Activated naive CD4-positive, alpha-beta T cell treated with anti-CD3 and anti-CD28 coated beads for 36 hours (primary cell): ENCODE measurements at places on chromosomes 5 and 9. TPM values are rescaled to one million over a fixed set of nuclear protein-coding genes. Genes with fewer than 3 reads are reported as not detected.

GABRA6 gene
- not detected for total RNA-seq

PCDHGB1 gene
- total RNA-seq = not detected

CCL28 gene
- total RNA-seq = 5.4 TPM

GM2A gene
- 21.8 TPM for total RNA-seq

SLC34A3 gene
- not detected for total RNA-seq

NFIB gene
- total RNA-seq = not detected

ANKRA2 gene
- total RNA-seq = 26.9 TPM

IFNA21 gene
- total RNA-seq = not detected

ZDHHC11 gene
- total RNA-seq = 3.6 TPM

IL3 gene
- not detected for total RNA-seq

PCDHB8 gene
- not detected for total RNA-seq

TEX53 gene
- not detected for total RNA-seq

FCN2 gene
- not detected for total RNA-seq

CD14 gene
- total RNA-seq = 0.14 TPM

GRCh38 chr5:150035139-150035895 lies 34.8 kb downstream of the HMGXB3 start:
- H3K27ac ChIP-seq = no peak overlapping the region
- no peaks in the 10 kb centered on the region for H3K4me1 ChIP-seq
- DNase-seq = no peak
- H3K27me3 ChIP-seq = no peaks in the 10 kb centered on the region
- H3K4me3 ChIP-seq = no peak overlapping the region

- H3K4me1 ChIP-seq = peaks cover 9% of the 10 kb centered on the region
- H3K4me3 ChIP-seq = no peak overlapping the region
- H3K36me3 ChIP-seq = peaks cover 9% of the 10 kb centered on the region
- DNase-seq = no peak
- no peak overlapping the region for H3K27ac ChIP-seq
Measured at GRCh38 chr5:61450493-61451279, 118.6 kb downstream of the ZSWIM6 start.

DNA sequence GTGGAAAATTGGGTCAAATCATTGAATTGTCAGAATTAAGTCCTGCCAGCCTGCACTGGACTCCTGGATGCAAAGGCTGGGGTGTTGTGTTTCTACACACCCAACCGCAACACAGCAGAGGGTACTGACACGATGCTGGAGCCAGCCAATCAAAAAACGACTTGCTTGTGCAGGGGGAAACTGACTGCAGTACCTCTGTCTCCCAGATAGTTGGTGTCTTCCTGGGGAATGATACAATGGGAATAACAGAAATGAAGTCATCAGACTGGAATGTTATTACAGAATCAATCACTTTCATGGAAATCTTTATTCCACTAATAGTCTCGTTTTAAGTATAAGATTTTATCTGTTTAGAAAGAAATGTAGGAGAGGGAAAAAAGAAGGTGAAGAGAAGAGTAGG lies 330.3 kb downstream of the MLLT3 start:
- H3K4me1 ChIP-seq = peaks cover 8% of the 10 kb centered on the region
- H3K27ac ChIP-seq = no peak overlapping the region
- H3K27me3 ChIP-seq = no peaks in the 10 kb centered on the region
- H3K36me3 ChIP-seq = peaks cover 2% of the 10 kb centered on the region
- no peak overlapping the region for H3K4me3 ChIP-seq
- DNase-seq = no peak

GRCh38 chr5:141878186-141878710 lies at the start of gene PCDH1:
PCDH1 (minus strand) TSS chr5:141878410; CDS start chr5:141878262, 148 bp downstream.
- H3K4me3 ChIP-seq = peak within 1 kb of the TSS; percentile 65
- no peak within 1 kb of the TSS for H3K27ac ChIP-seq
- DNase-seq = peak; percentile 16
- H3K4me1 ChIP-seq = peaks cover 19% of the 10 kb centered on the region

DNA sequence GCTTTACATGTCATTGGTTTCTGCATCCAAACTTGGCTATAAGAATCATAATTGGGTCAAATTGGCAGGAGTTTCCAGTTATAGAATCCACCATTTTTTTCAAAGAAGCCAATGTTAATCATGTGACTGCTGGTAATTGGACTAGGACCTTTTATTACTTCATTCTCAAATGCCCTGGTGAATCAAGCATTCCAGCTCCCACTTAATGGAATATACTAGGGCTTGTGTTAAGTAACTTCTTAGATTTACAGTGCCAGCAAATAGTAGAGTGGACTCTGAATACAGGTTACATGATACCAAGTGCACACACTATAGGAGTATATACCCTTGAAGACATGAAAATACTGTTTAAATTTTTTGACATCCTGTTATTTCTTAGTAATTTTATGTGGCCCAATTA lies 96.7 kb downstream of the NUDT12 start:
- H3K36me3 ChIP-seq = no peaks in the 10 kb centered on the region
- peaks cover 4% of the 10 kb centered on the region for H3K27me3 ChIP-seq
- H3K4me1 ChIP-seq = no peaks in the 10 kb centered on the region
- no peak overlapping the region for H3K27ac ChIP-seq
- DNase-seq = no peak
- H3K4me3 ChIP-seq = no peak overlapping the region

GRCh38 chr9:7613931-7614330 lies 185.6 kb downstream of the DMAC1 start:
- H3K4me3 ChIP-seq = peak overlapping the region; percentile 5
- no peaks in the 10 kb centered on the region for H3K27me3 ChIP-seq
- H3K36me3 ChIP-seq = no peaks in the 10 kb centered on the region
- peak; percentile 14 for DNase-seq

DNA sequence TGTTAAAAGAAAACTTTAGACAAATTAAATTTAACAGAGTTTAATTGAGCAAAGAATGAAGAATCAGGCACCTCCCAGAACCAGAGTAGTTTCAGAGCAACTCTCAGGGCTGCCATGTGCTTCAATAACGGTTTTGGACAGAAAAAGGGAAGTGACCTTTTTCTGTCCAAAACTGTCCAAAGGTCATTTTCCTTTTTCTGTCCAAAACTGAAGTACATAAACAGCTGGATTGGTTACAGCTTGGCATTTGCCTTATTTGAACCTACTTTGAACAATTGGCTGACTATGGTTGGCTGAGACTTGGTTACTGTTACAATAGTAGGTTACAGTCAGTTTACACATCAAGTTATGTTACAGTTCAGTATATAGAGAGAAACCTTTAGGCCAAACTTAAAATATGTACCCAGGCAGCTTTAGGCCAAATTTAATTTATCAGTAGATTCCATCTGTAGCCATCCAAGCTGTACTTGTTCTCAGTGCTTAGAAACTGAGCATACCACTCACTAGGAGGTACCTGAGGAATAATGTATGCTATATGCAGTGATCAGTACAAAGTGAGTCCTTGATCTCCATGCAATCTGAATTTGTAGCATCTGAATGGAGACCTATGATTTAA lies 44.0 kb downstream of the C9orf85 start:
- H3K27me3 ChIP-seq = no peaks in the 10 kb centered on the region
- no peaks in the 10 kb centered on the region for H3K4me1 ChIP-seq
- H3K4me3 ChIP-seq = no peak overlapping the region
- peaks cover 9% of the 10 kb centered on the region for H3K36me3 ChIP-seq
- H3K27ac ChIP-seq = no peak overlapping the region

DNA sequence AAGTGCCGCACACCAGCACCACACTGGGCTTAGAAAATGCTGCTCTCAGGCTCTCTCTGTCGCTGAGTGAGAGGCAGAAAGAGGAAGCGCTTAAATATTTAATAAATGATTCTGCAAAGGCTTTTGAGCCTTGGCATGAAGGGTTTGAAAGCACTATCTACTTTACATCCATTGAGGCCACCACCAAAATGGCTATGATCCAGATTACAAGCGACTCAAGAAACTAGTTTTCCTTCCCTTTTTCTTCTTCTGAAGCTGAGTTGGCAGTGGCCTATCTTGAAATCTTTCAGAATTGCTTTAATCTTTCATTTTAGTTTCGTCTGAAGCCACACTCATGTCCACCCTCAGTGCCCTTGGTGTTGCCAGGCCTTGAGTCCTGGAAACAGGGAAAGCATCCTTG lies 59.5 kb downstream of the EBF1 start:
- no peak overlapping the region for H3K4me3 ChIP-seq
- H3K27me3 ChIP-seq = peaks cover 5% of the 10 kb centered on the region
- no peaks in the 10 kb centered on the region for H3K36me3 ChIP-seq
- H3K4me1 ChIP-seq = no peaks in the 10 kb centered on the region

DNA sequence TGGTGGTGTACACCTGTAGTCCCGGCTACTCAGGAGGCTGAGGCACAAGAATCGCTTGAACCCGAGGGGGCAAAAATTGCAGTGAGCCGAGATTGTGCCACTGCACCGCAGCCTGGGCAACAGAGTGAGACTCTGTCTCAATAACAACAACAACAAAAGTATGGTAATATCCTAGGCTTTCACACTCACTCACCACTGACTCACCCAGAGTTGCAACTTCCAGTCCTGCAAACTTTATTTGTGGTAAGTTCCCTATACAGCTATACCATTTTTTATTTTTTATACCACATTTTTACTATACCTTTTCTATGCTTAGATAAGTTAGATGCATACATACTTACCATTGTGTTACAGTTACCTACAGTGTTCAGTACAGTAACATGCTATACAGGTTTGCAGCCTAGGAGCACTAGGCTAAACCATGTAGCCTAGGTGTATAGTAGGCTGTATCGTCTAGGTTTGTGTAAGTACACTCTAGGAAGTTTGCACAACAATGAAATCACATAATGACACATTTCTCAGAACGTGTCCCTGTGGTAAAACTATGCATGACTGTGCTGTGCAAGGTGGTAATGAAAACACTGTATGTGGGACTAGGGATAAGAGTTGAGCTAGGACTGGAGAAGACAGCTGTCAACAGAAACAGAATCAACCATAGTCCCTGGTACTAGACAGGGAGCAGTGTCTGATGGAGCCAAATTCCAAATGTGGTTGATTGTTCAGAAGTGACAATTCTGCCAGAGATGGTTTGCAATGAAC lies 109.5 kb upstream of the RAD23B start:
- no peak overlapping the region for H3K27ac ChIP-seq
- no peak overlapping the region for H3K4me3 ChIP-seq
- peaks cover 15% of the 10 kb centered on the region for H3K4me1 ChIP-seq
- DNase-seq = no peak

GRCh38 chr9:81627481-81627880 lies 61.9 kb downstream of the TLE1 start:
- H3K27me3 ChIP-seq = no peaks in the 10 kb centered on the region
- H3K36me3 ChIP-seq = no peaks in the 10 kb centered on the region
- H3K27ac ChIP-seq = no peak overlapping the region
- H3K4me3 ChIP-seq = no peak overlapping the region
- no peaks in the 10 kb centered on the region for H3K4me1 ChIP-seq

GRCh38 chr5:52837591-52838001 lies 49.9 kb downstream of the ITGA1 start:
- no peak overlapping the region for H3K27ac ChIP-seq
- H3K27me3 ChIP-seq = no peaks in the 10 kb centered on the region
- H3K4me1 ChIP-seq = no peaks in the 10 kb centered on the region
- DNase-seq = no peak
- H3K4me3 ChIP-seq = no peak overlapping the region

GRCh38 chr9:21155501-21155900 lies 11.0 kb downstream of the IFNA21 start:
- no peaks in the 10 kb centered on the region for H3K27me3 ChIP-seq
- no peak overlapping the region for H3K27ac ChIP-seq
- H3K4me3 ChIP-seq = no peak overlapping the region
- H3K36me3 ChIP-seq = no peaks in the 10 kb centered on the region
- peaks cover 11% of the 10 kb centered on the region for H3K4me1 ChIP-seq

DNA sequence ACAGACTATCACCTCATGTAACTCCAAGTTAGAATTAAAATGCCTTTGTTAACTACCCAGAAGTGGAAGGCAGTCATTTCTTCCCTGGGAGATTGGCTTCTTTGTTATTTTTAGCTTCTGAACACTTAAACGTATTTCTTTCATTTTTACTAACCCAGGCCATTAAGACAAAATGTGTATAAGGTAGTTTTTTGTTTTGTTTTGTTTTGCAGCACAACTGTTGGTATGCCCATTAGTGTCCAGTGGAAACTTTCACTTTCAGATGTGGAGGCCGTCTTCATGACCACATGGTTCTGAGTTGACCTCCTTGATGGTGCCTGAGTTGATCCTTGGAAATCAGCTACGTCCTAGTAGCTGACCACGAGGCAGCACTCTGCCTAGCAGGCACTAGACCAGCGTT lies 264.6 kb upstream of the ZNF608 start:
- H3K4me3 ChIP-seq = no peak overlapping the region
- no peaks in the 10 kb centered on the region for H3K27me3 ChIP-seq
- H3K27ac ChIP-seq = no peak overlapping the region
- no peaks in the 10 kb centered on the region for H3K36me3 ChIP-seq

DNA sequence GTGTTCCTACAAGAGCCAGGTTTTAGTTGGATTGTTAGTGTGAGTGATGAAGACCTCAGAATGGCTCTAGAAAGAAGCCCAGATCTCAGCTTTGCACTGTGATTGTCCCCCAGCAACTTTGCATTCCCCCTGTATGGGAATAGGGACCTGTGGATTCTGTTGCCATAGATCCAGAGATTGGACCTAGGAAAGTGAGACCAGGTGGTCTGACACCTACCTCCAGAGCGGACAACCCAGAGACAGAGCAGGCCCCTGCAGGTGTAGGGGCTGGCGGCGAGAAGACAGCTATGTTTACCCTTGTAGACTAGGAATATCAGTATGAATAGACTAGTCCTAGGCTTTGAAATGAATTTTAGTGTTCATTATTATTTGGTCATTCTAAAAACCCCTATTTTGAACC lies 53.6 kb downstream of the IRF1 start:
- no peak for DNase-seq
- H3K36me3 ChIP-seq = peaks cover 10% of the 10 kb centered on the region
- no peak overlapping the region for H3K4me3 ChIP-seq
- H3K27ac ChIP-seq = peak overlapping the region; percentile 81

DNA sequence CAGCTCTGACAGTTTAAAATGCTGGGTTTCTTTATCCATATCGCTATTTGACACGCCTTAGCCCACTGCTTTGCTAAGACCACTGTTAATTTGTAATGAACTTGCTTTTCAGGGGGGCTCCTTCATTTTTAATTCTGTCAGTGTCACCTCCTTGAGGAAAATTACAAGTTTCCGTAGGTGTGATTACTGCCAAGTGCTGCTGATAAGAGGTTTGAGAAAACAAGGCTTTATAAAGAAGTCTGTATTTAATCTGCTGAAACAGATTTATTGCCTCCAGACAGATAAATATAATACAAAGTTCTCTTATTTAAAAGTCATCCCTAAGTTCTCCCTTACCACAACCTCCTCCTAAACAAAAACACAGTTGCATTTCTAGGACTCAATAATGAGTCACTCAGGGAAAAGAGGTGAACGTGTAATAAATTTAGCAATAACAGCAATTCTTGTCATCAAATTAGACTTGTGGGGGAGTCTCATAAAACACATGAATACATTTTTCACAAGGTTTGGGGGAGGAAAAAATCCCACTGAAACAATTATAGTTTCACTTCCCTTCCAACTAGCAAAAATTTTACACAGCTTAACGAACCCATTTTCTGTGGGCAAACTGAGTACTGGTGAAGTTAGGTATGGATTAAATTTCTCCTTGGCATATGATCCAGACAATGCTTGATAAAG lies 72.8 kb downstream of the MAPKAP1 start:
- H3K27me3 ChIP-seq = no peaks in the 10 kb centered on the region
- no peak for DNase-seq
- peaks cover 63% of the 10 kb centered on the region for H3K4me1 ChIP-seq
- peaks cover 2% of the 10 kb centered on the region for H3K36me3 ChIP-seq
- H3K27ac ChIP-seq = no peak overlapping the region
- no peak overlapping the region for H3K4me3 ChIP-seq
